ENCODE measurements at places on chromosomes 5 and 9.

DNA sequence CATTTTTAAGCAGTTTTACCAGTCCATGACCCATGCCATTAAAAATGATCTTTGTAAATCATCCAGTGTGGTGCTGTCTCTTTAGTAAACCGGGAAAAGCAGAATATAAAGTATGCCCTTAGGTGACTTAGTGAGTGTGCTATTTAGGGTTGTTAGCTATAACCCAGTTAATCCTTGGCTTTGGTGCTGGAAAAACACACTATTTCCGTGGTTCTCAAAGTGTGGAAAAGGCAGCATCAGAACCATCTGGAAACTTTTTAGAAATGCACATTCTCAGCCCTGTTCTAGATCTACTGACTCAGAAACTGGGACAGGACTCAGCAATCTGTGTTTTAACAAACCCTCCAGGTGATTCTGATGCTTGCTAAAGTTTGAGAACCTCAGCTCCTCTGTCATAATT is 123.6 kb upstream of the ZNF608 start:
- no peak for DNase-seq

DNA sequence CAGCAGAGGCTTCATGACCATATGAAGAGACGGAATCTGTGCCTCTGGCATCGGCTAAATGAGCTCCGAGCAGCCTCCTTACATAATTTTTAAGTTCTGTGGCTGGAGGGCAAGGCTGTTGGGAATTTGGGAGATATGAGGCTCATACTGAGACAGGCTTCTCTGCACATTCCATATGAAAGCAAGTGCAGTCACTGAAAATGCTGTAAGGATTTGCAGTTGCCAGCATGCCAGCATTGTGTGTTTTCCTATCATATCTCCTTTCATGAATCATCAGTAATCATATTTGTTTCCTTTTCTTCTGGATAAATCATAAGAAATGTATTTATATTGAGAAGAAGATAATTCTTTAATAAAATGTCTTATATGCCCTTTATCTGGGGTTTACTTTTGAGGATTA is 775.4 kb downstream of the SEMA5A start:
- no peak for DNase-seq

GRCh38 chr9:133848471-133849109 is 110.4 kb upstream of the SARDH start:
- no peak for DNase-seq

GRCh38 chr5:82073179-82073578 is 101.4 kb downstream of the ATG10 start:
- DNase-seq, result no peak

DNA sequence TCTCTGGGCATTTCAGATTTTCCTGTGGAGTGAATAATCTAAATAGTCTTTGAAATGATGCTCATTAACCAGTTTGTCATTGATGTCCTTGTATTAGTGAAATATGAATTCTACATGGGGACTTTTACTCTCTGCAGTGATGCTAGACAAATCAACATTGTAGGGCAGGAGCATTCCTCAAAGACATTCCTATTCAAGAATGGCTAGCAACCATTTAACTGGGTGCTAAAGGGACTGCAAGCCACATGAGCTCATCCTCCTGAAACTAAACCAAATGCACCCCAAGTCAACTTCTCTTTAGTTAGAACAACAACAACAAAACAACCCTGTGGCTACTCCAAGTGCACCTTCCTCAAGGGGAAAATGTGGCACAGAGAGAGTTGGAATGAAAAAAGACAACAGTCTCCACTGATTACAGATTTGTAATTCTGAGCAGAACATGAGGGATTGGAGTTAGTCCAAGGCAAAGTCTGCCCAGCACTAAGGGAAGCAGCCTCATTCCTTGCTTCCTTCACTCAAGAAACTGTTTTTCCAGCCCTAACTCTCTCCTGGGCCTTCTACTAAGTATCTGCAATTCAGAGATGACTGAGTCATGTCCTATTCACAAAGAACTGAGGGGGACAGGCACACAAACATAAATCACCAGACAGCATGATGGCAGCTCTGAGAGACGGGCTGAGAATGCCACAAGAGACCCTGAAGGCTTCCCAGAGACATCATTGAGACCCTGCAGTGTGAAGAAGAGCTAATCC is 82.0 kb upstream of the WWC1 start:
- DNase-seq, result no peak

GRCh38 chr9:13215791-13216554 is 63.5 kb downstream of the MPDZ start:
- no peak for DNase-seq

- DNase-seq, result no peak
Measured at GRCh38 chr9:591292-591691, 250.2 kb upstream of the DMRT1 start.

- no peak for DNase-seq
Measured at GRCh38 chr5:16140944-16141343, 38.6 kb downstream of the MARCHF11 start.

DNA sequence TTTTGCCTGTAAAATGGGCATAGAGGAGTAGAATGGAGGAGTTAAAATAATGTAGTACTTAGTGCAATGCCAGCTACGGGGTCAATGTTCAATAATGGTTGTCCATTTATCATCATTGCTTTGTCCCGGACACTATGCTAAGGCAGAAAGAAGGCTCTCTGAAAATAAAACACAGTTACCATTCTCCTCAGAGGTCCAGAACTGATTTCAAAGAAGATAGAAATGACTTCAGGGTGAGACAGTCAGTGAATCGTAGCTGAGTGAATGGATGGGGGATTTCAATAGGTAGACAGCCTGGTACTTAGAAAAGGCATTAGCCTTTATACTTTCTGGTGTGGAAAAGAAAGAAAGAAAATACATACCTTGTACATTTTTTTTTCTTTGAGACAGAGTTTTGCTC is 1.2 kb upstream of the AK3 start:
- no peak for DNase-seq

GRCh38 chr9:112838342-112838741 is 52.3 kb downstream of the SLC46A2 start:
- no peak for DNase-seq

- no peak for DNase-seq
Measured at GRCh38 chr5:8258801-8259200, 389.9 kb downstream of the MTRR start.

DNA sequence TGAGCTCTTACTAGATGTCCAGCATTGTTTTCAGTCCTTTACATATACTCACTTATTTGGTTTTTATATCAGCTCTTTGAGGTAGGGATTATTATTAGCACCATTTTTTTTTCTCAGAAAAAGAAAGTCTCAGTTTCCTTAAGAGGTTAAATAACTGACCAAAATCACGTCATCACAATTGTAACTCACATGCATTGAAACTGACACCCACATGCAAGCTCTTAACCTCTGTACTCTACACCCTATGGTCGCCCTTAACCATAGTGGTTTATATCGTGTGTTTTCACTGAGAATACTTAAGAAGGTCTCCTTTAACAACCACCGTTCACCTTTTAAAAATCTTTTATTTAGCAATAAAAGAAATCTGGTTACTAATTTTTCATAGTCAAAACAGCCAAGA is 61.0 kb downstream of the PRDM6 start:
- no peak for DNase-seq

DNA sequence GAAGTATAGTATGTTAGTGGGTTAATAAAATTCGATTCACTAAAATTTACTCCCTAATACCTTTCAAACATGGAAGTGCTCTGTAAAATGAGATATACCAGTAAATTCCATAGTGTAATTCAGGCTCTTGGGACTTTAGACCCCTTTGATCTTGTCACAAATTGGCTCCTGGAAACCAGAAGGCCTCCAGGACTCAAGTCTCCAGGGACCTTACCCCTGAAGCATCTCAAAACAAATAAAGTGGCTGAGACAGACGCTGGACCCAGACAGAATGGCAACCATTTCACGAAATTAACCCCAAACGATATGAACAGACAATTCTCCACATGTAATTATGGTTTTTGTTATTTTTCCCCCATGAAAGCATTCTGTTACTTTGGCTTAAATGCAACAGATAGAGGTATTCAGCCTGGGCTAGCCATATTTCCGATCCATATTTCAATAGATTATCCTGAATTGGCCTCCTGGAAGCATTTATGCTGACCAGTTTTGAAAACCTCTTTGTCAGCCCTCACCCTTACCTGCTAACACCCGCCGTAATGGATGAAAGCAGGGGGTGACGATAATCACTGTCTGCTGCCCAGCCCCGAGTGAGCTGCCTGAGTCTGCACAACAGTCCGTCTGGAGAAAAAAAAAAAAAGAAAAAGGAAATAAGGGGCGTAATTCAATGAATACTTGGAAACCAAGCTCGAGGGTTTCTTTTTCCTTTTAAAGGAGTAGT is 34.1 kb upstream of the EFNA5 start:
- no peak for DNase-seq

GRCh38 chr5:36206913-36207312 is 34.8 kb downstream of the NADK2 start:
- DNase-seq, result no peak

- DNase-seq, result no peak
Measured at GRCh38 chr9:122286764-122287163, 22.1 kb downstream of the MRRF start.

DNA sequence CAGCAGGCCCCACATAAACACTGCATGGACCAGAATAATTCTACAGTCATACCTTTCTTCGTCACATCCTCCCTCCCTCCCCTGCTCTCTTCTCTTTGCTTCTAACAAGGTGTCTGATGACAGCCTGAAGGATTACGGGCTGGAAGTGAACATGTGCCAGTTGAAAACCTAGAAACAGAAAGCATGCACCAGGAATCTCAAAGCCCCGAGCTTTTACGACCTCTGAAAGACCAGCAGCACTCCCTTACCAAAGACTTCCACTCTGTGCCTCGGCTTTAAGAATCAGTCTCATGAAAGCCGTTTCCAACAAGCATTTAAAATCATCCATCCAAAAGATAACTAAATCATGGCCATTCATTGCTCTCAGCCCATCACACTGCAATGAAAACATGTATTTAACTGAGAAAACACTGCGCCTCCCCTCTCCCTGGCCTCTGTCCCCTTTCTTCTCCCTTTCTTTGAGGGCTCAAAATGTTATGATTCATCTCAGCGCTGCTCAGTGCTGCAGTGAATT is 21.3 kb downstream of the MSX2 start:
- no peak for DNase-seq

- no peak for DNase-seq
Measured at GRCh38 chr5:136677217-136677616, 311.9 kb upstream of the TRPC7 start.

DNA sequence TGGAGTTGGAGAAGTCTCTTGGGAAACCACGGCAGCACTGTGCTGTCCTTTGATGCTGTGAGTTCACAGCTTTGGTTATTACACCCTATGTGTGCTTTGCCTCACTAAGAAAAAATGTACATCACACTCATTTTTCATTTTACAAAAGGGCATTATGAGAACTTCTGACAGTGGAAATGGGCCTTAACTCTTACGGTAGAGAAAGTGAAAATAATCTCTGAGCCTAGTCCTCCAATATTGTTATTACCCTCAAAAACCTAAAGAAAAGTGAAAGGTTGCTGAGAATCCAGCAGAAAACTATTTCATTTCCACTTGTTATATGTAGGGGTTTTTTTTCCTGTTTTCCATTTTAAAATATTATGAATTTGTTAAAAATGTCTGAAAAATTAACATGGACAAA is 8.2 kb upstream of the OR13D1 start:
- no peak for DNase-seq

GRCh38 chr9:93657331-93658111 is 81.1 kb downstream of the PHF2 start:
- no peak for DNase-seq

- DNase-seq, result no peak
Measured at GRCh38 chr9:124102363-124102762, 90.8 kb downstream of the LHX2 start.

DNA sequence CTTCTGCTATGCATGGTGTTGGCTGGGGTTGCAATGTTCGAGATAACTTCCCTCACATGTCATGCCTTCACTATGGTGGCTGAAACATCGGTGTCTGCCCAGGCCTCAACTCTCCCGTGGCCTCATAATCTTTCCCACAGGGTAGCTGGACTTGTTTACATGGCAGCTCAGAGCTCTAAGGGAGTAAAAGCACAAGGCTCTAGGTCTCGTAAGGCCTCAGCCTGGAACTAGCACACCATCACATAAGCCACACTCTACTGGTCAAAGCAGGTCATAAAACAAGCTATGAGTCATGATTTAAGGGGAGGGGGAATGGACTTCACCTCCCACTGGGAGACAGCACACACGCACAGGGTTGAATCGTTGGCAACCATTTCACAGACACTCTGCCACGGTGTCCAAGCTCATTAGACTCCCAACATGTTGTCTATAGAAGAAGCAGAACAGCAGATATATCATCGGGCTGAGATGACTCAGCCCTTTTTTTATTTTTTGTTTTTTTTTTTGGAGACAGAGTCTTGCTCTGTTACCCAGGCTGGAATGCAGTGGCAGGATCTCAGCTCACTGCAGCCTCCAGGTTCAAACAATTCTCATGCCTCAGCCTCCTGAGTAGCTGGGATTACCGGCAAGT is 66.8 kb upstream of the IL17B start:
- DNase-seq, result peak; percentile 65

DNA sequence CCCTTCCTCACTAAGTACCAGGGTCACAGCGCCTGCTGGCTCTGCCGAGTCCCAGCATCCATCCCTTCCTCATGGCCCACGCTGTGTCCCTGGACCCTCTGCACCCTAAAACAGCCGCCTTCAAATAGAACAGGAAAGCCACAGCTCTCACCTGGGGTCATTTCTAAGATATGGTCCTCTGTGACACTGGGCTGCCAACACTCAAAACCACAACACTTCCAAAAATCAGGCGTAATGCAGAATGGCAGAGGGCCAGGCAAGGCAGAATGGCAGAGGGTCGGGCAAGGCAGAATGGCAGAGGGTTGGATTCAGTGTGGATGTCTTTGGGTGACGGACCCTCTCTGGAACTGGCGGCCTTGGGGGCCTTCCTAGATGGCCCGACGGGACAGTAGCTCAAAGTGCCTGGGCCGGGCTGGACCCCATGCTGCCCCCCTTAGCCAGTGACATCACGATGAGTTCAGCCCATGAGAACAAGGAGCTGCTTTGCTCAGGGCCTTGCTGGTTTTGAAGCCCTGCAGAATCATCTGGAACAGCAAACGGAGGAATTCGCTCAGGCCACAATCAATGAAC is 35.3 kb downstream of the ZDHHC11B start:
- DNase-seq, result no peak
